NCI-H2029 treated with DMSO at 0.1 percent for 48 hours (cell line): ENCODE measurements at places on chromosomes 1 and 21.

DNA sequence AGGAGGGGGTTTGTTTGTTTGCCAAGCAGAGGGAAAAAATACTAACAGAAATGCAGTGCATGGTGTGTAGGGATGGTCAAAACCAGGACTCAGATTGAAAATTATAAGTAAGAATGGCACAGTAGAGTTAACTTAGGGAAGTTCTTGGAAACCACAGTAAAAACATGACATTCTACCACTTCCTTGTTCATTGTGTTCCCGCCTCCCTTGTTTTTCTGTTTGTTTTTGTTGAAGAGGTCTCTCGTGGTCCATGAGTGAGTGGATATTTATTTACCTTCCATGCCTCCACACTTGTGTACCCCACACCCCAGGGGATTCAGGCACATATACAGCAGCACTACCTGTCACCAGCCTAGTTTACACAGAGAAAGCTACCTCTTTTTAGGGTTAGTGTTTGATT lies 69.6 kb downstream of the OLFML2B start:
- DNase-seq = peak; percentile 49

GRCh38 chr1:26418865-26419349 lies 8.3 kb downstream of the LIN28A start:
- DNase-seq = no peak

DNA sequence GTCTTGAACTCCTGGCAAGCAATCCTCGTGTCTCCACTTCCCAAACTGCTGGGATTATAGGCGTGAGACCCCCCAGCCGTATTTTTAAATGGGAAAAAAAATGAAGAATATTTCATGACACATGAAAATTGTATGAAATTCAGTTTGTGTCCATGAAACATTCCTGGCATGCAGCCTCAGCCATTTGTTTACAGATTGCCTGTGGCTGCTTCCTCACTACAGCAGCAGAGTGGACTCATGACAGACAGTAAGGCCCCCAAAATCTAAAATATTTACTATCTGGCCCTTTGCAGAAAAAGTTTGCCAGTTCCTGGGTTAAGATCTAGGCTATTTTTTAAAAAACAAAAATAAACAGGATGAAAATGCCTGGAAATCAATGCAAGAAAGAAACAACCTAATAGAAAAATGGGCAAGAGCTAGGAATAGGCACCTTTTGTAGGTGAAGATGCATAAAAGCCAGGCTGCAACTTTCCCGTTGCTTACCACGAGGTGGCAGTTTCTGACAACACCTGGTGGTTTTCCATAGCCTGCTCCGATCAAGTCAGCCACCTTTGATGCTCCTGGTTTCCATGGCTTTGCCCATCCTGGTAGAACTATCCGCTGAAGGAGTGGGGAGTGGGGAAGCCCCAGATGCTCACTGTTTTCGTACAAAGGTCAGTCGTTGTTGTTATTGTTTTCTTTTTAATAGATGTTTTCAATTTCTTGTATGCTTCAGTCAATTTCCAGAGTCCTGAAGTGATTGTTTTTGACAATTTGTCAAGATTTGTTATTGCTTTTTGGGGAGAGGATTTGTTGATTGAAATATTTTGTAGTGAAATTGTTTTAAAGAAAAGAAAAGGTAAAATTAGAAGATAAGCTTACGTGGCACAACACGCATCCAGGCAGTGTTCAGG lies 24.3 kb downstream of the UBE2Q1 start:
- DNase-seq = no peak

DNA sequence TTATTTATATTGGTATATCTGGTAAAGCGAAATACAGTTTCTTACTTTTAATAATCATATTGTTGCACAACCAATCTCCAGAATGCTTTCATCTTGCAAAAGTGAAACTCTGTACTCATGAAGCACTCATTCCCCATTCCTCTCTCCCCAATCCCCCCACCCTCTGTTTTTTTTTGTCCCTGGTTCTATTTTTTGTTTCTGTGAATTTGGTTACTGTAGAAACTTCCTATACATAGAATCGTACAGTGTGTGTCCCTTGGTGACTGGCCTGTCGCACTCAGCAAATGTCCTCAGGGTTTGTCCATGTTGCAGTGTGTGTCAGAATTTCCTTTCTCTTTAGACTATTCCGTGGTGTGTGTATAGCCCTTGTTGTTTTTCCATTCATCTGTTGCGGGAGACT lies 7.9 kb upstream of the NLRP3 start:
- no peak for DNase-seq
